ENCODE measurements at places on chromosomes 16 and 17.

DNA sequence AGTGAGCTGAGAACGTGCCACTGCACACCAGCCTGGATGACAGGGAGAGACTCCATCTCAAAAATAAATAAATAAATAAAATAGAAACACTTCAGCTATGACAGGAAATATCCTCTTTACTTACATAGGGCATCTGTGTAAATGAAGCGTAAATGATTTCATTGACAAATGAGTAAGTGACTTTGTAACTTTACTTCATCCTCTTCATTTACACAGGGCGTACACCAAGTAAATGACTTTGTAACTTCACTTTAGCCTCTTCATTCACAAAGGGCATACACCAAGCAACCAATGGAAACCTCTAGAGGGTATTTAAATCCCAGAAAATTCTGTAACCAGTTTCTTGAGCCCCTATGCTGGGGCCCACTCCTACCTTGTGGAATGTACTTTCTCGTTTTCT, 16.2 kb upstream of the KLHDC4 start:
- DNase-seq = no peak

GRCh38 chr17:77330602-77331081, 189.9 kb downstream of the SEC14L1 start:
- DNase-seq = no peak

DNA sequence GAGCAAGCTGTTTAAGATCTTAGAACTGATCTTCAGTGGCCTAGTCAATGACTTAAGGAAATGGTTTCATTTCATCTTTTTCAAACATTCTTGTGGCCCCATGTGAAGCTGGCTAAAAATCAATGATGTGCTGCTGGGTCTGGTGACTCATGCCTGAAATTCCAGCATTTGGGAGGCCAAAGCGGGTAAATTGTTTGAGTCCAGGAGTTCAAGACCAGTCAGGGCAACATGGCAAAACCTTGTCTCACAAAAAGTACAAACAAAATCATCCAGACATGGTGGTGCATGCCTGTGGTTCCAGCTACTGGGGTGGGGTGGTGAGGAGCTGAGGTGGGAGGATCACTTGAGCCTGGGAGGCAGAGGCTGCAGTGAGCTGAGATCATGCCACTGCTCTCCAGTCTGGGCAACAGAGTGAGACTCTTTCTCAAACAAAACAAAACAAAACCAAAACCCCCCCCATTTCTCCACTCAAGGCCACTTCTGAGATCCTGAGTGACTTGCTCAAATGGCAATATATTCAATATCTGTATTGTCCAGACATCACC, 17.4 kb upstream of the COL1A1 start:
- no peak for DNase-seq

DNA sequence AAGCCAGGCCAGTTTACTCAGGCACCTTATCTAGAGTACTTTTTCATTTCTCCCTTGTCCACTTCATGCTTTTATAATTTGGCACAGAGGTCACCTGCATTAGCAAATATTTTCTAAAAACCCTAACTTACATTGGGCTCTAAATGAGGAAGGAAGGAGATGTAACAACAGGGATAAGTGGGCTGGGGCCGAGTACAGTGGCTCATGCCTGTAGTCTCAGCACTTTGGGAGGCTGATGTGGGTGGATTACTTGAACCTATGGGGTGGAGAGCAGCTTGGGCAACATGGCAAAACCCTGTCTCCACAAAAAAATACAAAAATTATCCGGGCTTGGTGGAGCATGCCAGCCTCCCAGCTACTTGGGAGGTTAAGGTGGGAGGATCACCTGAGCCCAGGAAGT, 55.9 kb downstream of the TMEM100 start:
- DNase-seq = no peak

GRCh38 chr16:27425961-27426360, 24.0 kb downstream of the IL21R start:
- no peak for DNase-seq

DNA sequence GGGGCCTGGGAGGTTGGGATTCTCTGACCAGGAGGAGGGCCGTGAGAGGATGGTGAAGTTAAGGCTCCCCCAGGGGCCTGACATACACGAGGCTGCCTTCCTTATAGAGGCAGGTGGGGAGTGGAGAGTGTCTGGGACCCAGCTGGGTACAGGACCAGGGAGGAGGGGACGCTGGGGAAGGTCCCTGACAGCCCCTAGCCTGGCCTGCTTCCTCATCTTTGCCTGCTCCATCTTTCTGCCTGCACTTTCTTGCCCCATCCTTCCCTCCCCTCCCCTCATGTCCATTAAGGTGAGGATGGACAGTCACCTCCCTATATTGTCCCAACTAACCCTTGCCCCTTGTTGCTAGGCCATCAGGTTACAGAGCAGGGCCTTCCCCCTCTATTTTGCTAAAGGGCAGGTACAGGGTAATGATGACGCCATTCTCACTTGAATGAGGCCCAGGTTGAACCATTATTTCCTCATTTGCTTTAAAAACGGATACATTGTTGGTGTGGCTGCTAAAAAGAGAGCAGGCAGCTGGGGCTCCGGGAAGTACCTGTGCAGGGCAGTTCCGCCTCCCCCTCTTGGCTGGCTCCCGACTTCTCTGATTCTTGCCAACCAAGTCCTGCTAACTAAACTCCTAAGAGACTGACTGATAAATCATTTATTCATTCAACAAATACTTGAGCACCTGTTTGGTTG, 1.3 kb downstream of the C17orf99 start:
- DNase-seq = no peak
